Activated T-cell treated with anti-CD3 and anti-CD28 coated beads for 24 hours (primary cell): ENCODE measurements at places on chromosomes 12 and 14.

- no peak for DNase-seq
Observed at GRCh38 chr12:1790444-1790843, 29.9 kb upstream of the LRTM2 start.

DNA sequence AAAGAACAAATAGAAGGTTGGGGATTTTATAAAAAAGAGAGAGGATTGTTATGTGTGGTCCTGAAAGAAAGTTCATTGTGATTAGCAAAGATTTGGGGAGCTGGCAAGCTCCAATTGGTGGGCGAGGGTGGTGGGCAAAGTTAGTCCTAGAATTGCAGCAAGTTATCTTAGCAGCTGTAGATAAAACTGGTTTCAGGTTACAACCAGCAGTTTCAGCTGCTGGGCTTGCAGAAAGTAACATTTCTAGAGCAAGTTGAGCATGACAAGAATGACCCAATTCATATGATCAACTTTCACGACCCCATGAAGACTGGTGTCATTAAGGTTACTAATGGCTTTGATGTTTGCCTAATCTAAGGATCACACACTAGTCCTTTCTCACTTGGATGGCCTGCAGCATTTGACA is 177.9 kb upstream of the NUDT4 start:
- no peak for DNase-seq

- DNase-seq: no peak
Observed at GRCh38 chr14:55762595-55763232, 182.7 kb downstream of the KTN1 start.

- DNase-seq: no peak
Observed at GRCh38 chr14:58280954-58281787, 17.2 kb upstream of the ARID4A start.

DNA sequence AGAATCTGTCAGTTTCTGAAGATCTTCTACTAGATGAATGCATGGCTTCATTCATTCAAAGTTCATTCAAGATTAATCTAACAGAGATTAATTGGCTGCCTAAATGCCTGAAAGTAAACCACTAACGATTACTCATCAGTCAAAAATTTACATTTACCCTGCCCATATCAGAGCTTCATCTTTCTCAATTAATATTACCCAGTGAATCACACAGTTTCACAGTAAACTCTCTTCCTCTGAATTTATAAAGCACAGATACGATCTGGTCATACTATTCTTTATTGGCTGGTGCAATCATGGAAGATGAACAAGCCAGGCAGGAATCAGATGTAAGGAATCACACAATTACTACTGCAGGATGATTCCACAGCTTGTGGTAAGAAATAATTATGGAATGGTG is 377.7 kb downstream of the SLC16A7 start:
- DNase-seq: no peak

GRCh38 chr12:91189516-91189915 is 6.9 kb upstream of the DCN start:
- no peak for DNase-seq

DNA sequence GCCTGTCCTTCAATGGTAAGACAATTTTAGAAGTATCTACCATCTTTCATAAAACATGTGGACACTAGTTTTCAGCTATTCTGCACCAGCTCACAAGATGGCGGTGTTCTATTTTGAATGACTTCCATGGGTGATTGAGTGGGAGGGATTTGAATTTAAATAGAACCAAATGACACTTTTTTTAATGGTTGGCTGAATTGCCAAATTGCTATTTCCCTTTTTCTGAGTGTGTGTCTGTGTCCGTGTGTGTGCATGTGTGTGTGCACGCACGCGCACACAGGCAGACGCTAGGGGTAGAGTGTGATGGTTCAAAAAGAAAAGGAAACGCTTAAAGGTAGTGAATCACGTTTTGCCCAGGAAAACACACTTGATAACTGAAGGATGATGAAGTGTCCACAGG is 362.6 kb downstream of the DAD1 start:
- no peak for DNase-seq

DNA sequence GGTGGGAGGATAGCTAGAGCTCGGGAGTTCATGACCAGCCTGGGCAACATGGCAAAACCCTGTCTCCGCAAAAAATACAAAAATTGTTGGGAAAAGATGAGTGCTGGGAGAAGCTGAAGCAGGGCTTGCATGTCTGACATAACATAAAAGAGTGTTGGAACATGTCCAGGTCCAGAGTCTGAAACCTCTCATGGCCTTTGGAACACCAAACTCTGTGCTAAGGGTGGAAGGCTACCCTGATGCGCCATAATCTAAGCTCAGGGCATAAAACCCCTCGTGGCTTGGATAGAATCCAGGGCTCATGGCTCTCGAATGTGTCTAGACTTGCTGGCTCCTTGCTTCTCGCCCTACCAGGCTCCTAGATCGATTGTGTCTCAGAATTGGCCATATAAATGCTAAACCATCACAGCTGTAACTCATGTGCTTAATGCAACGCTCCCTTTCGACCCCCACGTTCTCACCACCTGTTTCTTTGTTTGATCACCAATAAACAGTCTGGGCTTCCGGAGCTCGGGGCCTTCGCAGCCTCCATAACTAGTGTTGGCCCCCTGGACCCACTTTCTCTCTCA is 6.7 kb upstream of the CLEC7A start:
- no peak for DNase-seq
